CD4-positive, CD25-positive, alpha-beta regulatory T cell (primary cell): ENCODE measurements at places on chromosomes 6 and 20. TPM values are rescaled to one million over a fixed set of nuclear protein-coding genes. Genes with fewer than 3 reads are reported as not detected.

The ID4 gene
- polyA plus RNA-seq: not detected

DNA sequence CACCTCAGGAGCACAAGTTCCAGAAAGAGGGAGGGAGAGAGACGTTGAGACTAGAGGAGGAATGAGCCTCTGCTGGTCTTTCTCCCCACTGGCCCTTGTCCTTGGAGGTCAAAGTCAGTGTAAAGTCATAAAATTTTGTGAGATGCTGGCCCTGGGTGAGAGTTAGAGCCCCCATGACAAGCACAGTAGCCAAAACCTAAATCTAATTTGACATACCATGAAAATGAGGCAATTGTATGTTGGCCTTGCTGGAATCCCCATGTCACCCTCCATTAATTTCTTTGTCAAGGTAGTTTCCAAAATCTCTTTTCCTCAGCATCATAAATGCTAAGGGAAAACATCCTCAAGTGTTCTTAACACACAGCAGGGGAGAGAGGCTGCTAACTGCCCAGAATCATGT is 17.6 kb upstream of the NEDD9 start:
- no peak for DNase-seq

DNA sequence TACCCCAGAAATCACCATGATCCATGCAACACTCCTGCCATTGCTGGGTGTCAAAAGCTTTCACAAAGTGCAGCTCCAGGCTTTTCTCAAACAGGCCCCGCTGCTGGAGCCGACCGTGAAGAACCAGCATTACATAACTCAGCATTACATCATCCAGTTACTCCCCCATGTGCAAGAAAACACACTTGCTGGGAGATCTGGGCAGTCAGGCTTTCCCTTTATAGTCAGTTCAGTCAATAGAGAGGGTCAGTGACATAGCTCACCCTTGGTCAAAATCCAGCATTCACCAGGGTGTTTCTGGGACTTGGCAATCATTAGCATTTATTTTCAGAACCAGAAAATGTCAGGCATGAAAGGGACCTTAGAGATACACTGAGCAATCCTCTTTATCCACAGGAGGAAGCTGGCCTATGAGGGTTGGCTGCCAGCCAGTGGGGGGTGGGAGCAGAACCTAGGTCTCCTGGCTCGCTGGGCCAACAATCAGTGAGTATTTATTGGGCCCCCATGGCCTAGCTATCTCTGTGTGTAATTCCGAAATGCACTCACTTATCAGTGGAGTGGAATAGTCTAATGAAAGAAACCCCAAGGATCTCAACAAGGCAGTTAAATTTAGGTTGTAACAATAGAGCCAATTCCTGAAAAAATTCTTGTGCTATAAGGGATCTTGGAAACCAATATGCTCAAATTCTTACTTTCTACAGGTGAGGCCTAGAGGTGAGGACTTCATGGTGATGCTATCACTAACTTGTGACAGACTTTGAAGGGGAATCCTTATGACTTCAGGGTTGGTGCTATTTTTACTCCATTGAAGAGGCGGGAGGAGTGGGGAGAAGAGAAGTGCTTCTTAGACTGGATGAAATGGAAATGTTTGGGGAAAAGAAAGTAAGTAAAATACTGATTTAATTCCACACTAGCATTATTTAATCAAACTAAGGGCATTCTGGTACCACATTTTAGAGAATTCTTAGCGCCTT is 54.6 kb downstream of the LYRM4 start:
- no peak for DNase-seq

GRCh38 chr20:5364997-5365597 is 48.3 kb upstream of the PROKR2 start:
- DNase-seq: no peak

GRCh38 chr20:60008130-60008808 is 50.0 kb downstream of the CDH26 start:
- DNase-seq: no peak
